ENCODE measurements at places on chromosomes 5 and 9.

- no peak overlapping the region for H3K27ac ChIP-seq
- H3K36me3 ChIP-seq: no peaks in the 10 kb centered on the region
- DNase-seq: no peak
Measured at GRCh38 chr5:143757116-143757515, 54.8 kb upstream of the HMHB1 start.

DNA sequence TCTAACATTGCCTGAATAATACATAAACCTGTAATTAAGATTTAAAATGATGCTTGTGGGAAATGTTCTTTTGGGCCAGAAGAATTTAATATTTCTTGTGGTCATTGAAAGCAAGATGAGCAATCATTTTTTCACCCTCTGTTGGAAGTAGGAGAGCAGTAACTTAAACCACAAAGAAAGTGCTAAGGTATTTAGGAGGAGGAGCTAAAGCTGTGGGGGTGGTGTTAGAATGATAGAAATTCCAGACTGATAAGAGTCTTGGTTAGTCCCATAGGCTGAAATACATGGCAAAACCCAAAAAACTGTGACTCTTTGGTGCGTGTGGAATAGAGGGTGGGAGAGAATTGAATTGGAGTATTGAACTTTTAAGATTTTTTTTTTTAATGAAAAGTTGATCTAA lies 247.0 kb downstream of the YTHDC2 start:
- H3K4me3 ChIP-seq: no peak overlapping the region
- H3K27me3 ChIP-seq: peaks cover 5% of the 10 kb centered on the region
- H3K27ac ChIP-seq: no peak overlapping the region

DNA sequence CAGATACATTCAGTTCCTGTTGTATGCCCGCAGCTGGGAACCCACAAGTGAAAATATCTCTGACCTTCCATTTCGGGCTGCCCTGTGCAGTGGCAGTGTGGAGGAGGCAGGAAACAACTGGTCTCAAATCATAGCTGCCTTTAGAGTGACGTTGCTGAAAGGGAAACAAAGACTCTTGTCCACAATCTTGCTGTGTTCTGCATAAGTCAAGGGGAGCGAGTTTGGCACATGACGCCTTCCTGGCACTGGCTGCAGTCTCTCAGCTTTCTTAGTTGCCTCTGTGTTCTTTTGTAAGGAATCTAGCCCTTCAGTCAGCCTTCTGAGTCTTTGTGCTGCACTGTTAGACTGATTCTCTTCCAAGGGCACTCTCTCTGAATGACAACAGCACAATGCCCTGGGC lies 24.0 kb downstream of the ADAMTS16 start:
- no peak overlapping the region for H3K4me3 ChIP-seq
- DNase-seq: no peak
- peaks cover 10% of the 10 kb centered on the region for H3K4me1 ChIP-seq
- no peaks in the 10 kb centered on the region for H3K36me3 ChIP-seq

GRCh38 chr5:53194086-53194485 lies 84.5 kb upstream of the MOCS2 start:
- no peaks in the 10 kb centered on the region for H3K27me3 ChIP-seq
- H3K4me3 ChIP-seq: no peak overlapping the region
- no peak for DNase-seq
- no peak overlapping the region for H3K27ac ChIP-seq

- DNase-seq: no peak
- H3K27ac ChIP-seq: peak overlapping the region; percentile 94
- peaks cover 94% of the 10 kb centered on the region for H3K36me3 ChIP-seq
- no peaks in the 10 kb centered on the region for H3K27me3 ChIP-seq
- peaks cover 88% of the 10 kb centered on the region for H3K4me1 ChIP-seq
Measured at GRCh38 chr5:111737716-111738115, 19.3 kb downstream of the NREP start.

DNA sequence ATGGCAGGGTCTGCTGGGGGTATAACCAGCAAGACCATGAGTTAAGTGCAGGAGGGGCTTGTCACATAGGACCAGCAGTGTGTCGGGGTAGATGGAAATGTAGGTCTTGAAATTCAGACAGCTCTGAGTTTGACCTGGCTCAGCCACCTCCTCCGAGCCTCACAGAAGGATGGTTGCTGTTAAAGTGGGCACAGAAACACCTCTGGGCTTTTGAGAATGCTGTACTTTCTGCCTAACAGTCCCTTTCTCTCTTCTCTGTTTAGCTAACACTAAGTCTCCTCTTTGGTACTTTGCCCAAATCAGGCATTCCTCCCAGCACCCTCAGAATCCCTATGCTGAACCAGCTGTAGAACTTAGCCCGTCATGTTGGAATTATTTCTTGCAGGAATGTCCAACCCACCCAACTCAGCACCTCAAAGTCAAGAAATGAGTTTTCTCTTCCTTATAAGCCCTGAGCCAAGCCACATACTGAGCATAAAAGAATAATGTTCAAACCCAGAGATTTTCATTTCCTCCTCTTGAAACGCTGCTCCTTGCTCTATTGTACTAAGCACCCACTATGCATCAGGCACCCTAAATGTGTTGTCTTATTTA lies 41.7 kb upstream of the MATR3 start:
- H3K36me3 ChIP-seq: no peaks in the 10 kb centered on the region
- H3K4me1 ChIP-seq: peaks cover 35% of the 10 kb centered on the region
- H3K27me3 ChIP-seq: peaks cover 6% of the 10 kb centered on the region
- H3K27ac ChIP-seq: no peak overlapping the region
- no peak for DNase-seq

Measured in nephron progenitor cell (in vitro differentiated cells).